ENCODE measurements at places on chromosomes 1 and 21.

GRCh38 chr1:25944986-25945385 is 38.8 kb upstream of the STMN1 start:
- DNase-seq: no peak

DNA sequence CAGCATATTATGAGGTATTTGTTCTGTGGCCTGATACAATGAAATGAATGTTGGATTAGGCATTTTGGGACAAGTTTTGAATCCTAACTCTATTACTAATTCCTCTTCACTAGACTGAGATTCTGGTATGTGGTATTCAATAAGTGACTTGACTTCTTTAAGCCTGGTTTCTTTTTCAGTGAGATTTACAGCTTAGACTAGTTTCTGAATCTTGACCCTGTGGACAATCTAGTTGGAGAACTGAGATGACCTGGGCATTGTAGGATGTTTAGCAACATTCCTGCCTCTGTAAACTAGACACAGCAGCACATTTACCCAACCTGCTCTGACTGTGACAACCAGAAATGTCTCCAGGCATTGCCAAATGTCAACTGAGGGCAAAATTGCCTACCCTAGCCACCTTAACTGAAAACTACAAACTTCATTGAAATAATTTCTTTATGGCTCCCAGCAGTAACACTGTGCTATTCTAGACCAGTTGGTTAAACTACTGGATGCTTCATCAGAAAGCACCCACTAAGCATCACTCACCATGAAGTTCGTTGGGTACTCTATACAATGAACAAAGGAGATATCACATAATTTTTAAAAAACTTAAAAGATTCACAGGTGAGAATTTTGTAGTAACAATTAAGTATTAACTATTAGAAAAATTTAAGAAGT is 16.8 kb downstream of the PTPRC start:
- DNase-seq: no peak

DNA sequence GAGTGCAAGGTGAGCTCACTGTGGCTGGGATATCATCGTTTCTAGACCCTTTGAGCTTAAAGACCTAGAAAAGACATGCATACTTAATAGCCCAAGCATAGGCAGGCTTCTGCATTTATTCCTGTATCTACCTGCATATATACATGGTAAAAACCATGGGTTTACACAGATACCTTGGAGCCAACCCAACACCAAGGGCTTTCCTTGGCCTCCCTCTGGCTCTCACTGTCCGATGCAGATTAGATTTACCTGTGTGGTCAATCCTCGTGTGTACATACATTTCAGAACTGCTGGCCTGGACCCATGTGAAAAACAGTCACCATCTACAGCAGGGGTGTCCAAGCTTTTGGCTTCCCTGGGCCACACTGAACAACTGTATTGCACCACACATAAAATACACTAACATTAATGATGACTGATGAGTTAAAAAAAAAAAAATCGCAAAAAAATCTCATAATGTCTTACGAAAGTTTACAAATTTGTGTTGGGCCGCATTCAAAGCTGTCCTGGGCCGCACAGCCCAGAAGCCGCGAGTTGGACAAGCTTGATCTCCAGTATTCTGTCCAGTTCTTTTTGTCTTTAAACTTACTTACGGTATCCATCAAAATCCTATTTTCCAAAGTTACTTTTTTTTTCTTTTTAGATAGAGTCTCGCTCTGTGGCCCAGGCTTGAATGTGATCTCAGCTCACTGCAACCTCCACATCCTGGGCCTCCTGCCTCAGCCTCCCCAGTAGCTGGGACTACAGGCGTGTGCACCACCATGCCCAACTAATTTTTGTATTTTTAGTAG is 43.5 kb downstream of the WDR4 start:
- no peak for DNase-seq

GRCh38 chr1:45221716-45222115 is 15.3 kb upstream of the ZSWIM5 start:
- DNase-seq: no peak

GRCh38 chr1:78483903-78484302 is 6.9 kb upstream of the PTGFR start:
- DNase-seq: no peak

DNA sequence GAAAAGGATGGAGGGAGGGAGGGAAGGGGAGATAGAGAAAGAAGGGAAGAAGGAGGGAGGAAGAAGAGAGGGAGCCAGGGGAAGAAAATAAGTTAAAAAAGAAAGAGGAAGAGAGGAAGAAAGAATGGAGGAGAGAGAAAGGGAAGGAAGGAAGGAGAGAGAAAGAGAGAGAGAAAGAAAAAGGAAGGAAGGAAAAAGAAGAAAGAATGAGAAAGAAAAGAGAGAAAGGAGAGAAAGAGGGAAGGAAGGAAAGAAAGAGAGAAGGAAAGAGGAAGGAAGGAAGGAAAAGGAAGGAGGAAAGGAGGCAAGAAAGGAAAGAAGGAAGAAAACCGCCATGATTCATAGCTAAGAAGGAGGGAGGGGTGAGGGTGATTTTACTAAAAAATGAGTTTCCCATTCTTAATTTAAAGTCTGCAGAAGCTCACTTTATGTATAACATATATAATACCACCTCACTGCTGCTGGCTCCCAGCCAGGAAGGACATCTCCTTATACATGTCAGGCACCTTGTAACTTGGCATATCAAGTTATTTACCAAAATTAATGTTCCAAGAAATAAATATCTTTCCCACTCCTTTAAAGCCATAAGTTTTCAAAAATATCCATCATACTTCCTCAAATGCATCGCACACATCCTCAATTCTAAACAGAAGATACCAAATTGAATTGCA is 46.0 kb upstream of the OLIG2 start:
- DNase-seq: no peak

DNA sequence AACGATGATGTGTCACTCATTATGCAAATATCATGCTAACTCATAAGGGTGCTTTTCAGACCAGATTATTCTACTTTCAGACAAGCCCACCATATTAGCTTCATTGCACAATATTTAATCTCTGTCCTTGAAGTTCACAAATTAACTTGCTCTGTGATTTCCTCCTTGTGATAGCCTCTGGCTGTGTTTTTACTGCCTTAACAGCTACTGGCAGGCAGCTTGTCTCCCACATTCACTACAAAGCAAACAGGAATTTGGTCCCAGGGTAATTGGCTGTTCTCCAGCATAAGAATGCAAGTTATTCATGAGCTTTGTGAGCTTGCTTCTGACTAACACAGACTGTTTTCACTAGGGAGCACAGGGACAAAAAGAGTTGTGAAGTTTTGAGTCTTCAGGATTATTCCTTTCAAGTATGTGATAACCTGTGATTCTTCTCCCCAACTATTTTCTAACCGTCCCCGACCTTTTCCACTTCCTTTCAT is 87.9 kb upstream of the HMCN1 start:
- DNase-seq: no peak

GRCh38 chr1:109721042-109721441 is 9.0 kb downstream of the GSTM5 start:
- DNase-seq: no peak

- DNase-seq: no peak
Measured at GRCh38 chr1:25694167-25695007, 77.8 kb downstream of the MAN1C1 start.

All from stimulated activated CD4-positive, alpha-beta T cell treated with anti-CD3 and anti-CD28 coated beads, Interleukin-1b, Interleukin-23, amount 100 ng/mL, for 24 hours (primary cell).